ENCODE measurements at places on chromosomes 7 and 10.

DNA sequence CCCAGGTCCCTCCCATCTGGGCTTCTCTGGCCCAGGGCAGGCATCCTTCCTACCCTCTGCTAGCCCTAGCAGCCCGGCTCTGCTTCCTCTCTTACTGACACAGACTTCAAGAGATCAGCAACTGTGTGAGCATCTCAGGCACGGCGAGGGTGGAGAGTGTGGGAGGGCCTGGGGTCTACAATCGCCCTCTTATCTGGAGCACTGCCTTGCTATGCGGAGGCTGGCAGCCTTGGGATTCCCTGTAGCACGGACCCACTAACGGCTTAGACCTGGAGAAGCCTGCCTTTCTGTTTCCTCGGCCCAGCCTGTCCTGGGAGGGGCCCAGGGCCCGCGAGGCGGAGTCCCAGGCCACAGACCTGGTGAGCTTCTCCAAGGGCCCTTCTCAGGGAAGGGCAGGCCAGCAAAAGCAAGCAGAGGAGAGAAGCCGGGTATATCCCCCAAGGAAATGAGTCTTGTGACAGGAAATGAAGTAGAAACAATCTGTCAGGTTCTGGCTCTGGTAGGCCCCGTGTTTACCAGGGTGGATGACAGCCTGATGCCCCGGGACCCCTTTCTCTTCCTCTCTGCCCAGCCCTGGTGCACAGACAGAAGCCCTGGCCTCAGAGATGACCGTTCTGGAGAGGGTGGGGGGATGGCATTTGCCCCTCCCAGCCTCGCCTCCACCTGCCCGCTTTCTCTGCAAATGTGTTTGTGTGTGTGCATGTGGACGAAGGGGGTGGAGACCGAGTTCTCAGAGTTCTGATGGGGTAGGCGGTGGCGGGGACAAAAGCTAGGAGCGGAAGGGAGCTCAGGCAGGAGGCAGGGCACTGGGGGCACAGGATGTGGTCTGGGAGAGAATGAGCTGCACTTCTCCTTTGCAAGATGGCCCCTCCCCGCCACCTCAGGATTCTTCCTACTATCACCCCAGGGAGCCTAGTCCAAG, 2.5 kb downstream of the LRCH4 start:
- DNase-seq, result peak; percentile 64

GRCh38 chr7:13421776-13422175, 567.7 kb downstream of the ETV1 start:
- DNase-seq, result no peak

GRCh38 chr7:15915686-15916293, 229.3 kb upstream of the MEOX2 start:
- no peak for DNase-seq

GRCh38 chr7:16083931-16084330, 337.4 kb downstream of the CRPPA start:
- no peak for DNase-seq

DNA sequence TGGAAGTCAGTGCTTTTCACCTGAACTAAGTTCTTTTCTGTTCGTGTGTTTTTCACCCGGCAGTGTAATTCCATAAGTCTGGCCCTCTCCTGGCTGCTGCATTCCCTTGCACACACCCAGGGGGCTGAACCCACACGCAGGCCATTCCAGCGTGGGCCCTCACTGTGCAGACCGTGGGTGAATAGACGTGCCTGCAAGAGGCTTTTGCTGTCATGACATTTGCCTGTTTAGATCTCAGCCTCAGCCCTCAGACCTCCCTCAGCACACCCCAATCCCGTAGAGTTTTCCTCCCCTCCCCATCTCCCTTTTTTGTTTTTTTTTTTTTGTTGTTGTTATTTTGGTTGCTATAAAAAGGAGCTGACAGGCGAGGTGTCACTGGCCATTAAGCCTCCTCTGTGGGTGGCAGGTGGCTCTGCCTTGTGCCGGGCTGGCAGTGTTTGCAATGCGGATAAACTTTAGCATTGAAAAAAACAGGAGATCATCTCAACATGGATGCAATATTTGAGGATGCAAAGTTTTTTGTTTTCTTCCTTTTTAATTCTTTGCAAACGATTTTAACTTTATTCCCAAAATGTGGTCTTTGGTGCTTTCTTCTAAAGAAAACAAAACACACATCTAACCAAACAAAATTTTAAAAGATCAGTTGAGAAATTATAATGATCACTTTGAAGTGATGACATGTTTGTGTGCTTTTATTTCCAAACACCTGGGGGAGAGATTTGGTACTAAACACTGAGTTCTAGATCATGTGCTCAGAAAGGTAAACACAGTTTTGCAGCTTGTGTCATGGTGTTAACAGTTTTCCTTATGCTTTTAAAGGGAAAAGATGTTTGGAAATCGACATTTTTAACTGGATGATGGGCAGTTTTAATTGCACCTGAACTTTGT, 58.8 kb downstream of the WDR37 start:
- no peak for DNase-seq

DNA sequence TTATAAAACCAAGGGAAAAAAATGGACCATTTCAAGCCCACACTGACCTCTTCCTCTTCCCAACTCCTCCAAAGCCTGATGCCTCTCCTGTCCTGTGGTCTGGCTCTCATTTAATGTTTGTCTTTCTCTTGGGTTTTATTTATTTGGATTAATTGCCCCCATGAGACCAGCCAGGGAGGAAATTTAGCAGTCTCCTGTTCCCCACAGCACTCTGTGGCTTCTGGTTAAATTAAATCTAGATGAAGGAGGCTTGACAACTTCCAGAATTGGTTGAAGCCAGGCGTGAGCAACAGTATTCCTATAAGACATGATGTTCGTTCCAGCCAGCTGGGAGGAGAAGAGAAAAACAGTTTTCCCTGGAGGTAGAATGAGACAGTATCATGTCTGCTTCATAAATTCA, 15.1 kb upstream of the PRLHR start:
- no peak for DNase-seq

- DNase-seq, result no peak
Observed at GRCh38 chr7:119175911-119176627, 951.6 kb downstream of the ANKRD7 start.

DNA sequence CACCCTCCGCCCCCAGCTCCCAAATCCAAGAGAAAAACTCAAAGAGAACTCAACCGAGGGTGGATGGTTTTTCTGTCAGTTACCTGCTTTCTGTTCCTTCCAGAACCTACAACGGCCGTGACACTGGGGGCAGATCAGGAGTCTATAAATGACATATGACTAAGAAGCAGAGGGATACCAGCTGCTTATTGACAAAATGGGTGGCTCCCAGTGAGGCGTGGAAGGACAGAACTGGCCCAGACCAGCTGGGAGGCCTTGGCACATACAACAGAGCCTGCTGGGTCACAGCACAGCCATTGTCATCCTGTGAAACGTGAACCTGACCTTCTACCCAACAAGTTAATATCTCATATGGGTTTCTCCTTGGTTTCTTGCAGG, 84.3 kb upstream of the ADRB1 start:
- DNase-seq, result no peak

GRCh38 chr10:14553448-14553847, 221.2 kb downstream of the FAM107B start:
- no peak for DNase-seq

DNA sequence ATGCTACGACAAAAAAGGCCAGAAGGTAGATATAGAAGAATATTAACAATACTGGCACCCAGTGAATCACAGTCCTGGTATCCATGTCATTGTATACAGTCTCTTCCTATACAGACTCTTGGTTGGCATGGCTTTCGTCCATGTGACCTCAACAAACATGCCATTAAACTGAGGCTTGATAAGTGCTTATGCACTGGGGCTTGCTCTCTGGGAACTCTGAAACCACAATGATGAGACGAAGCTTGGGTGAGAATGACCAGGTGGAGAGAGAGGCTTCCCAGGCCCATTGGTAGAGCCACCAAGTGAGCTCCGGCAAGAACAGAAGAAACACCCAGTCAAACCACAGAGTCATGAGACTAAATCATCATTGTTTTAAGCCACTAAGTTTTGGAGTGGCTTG, 33.2 kb downstream of the PNPLA8 start:
- no peak for DNase-seq

DNA sequence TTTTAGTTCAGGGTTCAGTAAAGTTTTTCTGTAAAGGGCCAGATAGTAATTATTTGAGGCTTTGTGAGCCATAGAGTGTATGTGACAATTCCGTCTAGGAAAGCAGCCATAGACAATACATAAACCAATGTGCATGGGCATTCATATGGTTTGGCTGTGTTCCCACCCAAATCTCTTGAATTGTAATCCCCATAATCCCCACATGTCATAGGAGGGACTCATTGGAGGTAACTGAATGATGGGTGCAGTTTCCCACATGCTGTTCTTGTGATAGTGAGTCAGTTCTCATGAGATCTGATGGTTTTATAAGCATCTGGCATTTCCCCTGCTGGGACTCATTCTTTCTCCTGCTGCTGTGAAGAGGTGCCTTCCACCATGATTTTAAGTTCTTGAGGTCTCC, 29.9 kb downstream of the SEC61G start:
- DNase-seq, result no peak

Measured in stimulated activated naive CD4-positive, alpha-beta T cell (primary cell).